Muscle of arm (tissue), 14 donors: ENCODE measurements at places on chromosomes 6 and 20. TPM values are rescaled to one million over a fixed set of nuclear protein-coding genes. Genes with fewer than 3 reads are reported as not detected.

NOX3 gene
- polyA plus RNA-seq: not detected

PKIB gene
- polyA plus RNA-seq: 2.0 TPM

NEDD9 gene
- not detected for polyA plus RNA-seq

DNA sequence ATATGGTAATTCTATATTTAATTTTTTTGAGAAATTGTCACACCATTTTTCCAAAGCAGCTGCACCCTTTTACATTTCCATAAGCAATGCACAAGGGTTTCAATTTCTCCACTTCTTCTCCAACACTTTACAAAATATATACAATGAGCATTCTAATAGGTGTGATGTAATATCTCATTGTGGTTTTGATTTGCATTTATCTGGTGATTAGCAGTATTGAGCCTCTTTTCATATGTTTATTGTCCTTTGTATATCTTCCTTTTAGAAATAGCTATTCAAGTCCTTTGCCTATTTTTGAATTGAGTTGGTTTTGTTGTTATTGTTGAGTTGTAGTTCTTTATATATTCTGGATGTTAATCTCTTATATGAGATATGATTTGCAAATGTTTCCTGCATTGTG is 47.6 kb upstream of the HBS1L start:
- DNase-seq: no peak

GRCh38 chr6:1758076-1758679 is 148.5 kb downstream of the FOXC1 start:
- DNase-seq: no peak
